KG1 (cell line): ENCODE measurements at places on chromosomes 5 and 9.

DNA sequence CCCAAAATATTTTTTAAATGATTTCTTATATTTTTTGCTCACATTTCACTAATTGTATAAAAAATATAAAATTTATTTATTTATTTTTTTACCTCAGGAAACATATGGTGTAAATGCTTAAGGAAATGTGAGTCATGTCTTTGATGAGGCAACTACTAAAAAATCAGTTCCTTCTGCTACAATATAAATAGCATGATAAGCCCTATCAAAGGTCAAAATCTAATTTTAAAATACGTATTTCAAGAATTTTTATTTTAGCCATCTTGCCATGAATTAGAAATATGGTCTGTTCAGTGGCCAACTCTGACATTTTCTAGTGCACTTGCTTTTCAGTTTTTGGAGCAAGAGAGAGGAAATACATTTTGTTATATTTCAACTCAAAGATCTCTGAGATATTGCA is 50.5 kb downstream of the PDE4D start:
- no peak for DNase-seq

- DNase-seq = no peak
Measured at GRCh38 chr9:71001780-71002386, 119.5 kb downstream of the TRPM3 start.

GRCh38 chr5:38434966-38435705 is 121.3 kb downstream of the LIFR start:
- DNase-seq = no peak

DNA sequence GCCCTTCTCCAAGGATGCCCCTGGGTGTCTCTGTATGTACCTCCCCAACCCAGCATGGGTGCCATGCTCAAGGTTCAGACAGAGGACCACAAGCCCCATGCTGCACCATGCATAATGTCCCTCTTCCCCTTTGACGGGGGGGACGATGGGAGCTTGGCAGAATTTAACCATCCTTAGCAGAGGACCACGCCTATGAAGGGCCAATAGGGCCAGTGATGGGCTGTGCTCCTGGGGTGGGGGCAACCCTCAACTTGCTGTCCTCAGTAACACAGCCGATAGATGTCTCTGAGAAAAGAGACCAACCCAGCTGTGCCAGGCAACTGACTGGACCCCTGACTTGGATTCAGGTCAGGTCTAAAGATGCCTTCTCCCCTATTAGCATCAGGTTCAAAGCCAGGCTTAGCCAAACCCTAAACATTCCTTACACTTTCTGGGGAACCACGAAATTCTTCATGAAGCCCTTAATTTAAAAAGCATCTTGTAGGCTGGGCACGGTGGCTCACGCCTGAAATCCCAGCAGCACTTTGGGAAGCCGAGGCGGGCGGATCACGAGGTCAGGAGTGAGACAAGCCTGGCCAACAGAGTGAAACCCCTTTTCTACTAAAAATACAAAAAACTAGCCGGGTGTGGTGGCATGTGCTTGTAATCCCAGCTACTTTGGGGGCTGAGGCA is 20.7 kb upstream of the JADE2 start:
- DNase-seq = no peak

GRCh38 chr9:4280605-4281004 is 19.3 kb downstream of the GLIS3 start:
- no peak for DNase-seq

- no peak for DNase-seq
Measured at GRCh38 chr5:126983874-126984266, 46.5 kb downstream of the MARCHF3 start.

GRCh38 chr9:86459191-86459590 is 105.0 kb upstream of the TUT7 start:
- no peak for DNase-seq

GRCh38 chr5:141135030-141135717 is at the start of gene PCDHB5:
Gene PCDHB5, plus strand, starts transcription at chr5:141135206. Its CDS starts 229 bp downstream, at chr5:141135435.
- DNase-seq = no peak

DNA sequence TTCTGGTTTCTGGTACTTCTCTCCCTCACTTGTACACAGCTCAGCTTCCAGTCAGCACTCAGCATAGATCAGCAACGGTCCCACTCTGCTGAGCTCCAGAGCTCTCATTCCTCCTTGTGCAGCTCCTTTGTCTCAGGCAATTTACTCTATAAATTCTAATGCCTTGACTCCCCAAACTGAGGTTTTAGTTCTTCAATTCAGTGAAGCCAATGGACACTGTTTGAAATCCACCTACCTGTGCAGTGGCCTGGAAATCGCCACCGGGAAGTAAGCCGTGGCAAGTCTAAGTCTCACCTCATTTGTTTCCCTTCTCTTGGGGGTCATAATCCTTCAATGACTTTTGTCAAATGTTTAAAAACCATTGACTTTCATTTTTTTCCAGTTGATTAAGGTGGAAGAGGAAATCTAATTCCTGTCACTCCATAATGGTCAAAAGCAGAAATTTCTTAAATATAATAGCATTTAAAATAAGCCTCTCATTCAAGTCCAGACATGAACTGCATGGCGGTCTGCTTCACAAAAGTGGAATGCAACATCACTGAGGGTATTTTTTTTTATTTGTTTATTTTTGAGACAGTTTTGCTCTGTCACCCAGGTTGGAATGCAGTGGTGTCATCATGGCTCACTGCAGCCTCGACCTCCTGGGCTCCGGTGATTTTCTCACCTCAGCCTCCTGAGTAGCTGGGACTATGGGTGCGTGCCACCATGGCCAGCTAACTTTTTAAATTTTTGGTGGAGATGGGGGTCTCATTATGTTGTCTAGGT is 79.6 kb downstream of the C7 start:
- no peak for DNase-seq
